B cell (primary cell): ENCODE measurements at places on chromosomes 13 and 19. TPM values are rescaled to one million over a fixed set of nuclear protein-coding genes. Genes with fewer than 3 reads are reported as not detected.
A peak's percentile ranks its signal among the peaks of the same experiment; 100 is the strongest.

ZNF555 gene
- total RNA-seq: 7.4 and 9.7 TPM in 2 replicates

DNA sequence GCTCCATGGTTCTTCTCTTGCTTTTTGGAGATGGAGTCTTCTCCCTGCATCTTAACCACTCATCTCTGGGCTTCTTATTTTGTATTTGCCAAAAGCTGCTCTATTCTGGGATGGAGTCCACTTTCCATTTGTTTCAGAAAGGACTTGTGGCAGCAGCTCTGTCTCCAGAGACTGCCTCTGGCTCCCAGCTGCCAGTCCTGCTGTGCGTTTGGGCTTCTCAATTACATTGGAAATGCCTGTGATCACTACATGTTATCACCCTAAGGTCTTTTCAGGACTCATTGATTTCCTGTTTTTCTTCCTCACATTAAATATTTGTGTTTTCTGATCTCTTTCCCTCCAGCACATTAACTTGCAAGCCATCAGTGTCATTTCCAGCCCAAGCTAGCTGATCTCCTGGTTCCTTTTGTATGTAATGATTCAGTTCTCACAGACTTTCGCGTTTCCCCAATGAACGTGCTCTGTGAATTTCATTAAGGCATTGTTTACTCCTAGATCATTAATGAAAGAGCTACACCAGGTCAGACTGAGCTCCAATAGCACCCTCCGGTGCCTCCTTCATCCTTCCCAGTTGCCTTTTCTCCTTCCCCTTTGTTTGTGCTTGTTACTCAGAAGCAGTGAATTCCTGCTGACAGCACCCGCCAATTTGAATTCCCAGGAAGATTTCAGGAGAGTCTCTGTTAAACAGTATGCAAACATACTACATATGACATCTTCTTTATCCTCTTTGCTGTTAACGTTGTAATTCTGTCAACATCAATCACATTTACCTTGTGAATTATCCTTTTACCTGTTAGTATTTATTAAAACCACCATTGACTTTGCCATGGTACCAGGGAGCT is 3.0 kb downstream of the CBY2 start:
- H3K4me1 ChIP-seq: no peaks in the 10 kb centered on the region
- no peak overlapping the region for H3K27ac ChIP-seq
- no peaks in the 10 kb centered on the region for H3K36me3 ChIP-seq
- no peak for DNase-seq

DNA sequence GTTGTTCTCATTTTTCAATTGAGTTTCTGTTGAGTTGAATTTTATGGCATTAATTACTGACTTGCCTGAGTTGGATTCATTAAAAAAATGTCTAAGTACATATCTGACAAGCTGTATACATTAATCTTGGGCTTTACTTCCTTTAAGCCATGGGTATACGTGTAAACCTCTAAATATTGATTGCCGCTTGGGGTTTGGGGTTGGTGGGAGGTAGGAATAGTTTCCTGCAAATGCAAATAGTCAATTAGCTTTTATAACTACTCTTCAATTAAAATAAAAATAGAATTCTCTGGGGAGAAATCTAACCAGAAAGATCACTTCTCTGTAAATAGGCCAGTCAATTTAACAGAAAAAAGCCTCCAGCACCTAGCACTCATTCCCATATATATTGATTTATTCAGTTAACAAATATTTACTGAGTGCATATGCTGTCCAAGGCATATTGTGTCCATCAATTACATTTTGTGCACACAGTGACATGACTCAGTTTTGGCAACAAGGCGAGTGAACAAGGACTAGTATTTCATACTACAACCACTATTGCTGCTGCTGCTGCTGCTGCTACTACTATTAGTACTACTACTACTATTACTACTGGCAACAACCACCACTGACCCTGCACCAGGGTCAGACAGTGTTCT is 306.8 kb downstream of the RFC3 start:
- H3K27me3 ChIP-seq: no peaks in the 10 kb centered on the region
- no peaks in the 10 kb centered on the region for H3K36me3 ChIP-seq
- no peaks in the 10 kb centered on the region for H3K4me1 ChIP-seq
- H3K4me3 ChIP-seq: no peak overlapping the region
- DNase-seq: no peak

- no peak overlapping the region for H3K27ac ChIP-seq
- no peaks in the 10 kb centered on the region for H3K36me3 ChIP-seq
- H3K27me3 ChIP-seq: peaks cover 2% of the 10 kb centered on the region
- DNase-seq: no peak
- no peaks in the 10 kb centered on the region for H3K4me1 ChIP-seq
Observed at GRCh38 chr13:34086281-34086680, 268.3 kb downstream of the RFC3 start.

- no peaks in the 10 kb centered on the region for H3K27me3 ChIP-seq
- H3K4me1 ChIP-seq: no peaks in the 10 kb centered on the region
- no peak overlapping the region for H3K27ac ChIP-seq
- no peak overlapping the region for H3K4me3 ChIP-seq
Observed at GRCh38 chr13:39095500-39095899, 57.2 kb downstream of the NHLRC3 start.

DNA sequence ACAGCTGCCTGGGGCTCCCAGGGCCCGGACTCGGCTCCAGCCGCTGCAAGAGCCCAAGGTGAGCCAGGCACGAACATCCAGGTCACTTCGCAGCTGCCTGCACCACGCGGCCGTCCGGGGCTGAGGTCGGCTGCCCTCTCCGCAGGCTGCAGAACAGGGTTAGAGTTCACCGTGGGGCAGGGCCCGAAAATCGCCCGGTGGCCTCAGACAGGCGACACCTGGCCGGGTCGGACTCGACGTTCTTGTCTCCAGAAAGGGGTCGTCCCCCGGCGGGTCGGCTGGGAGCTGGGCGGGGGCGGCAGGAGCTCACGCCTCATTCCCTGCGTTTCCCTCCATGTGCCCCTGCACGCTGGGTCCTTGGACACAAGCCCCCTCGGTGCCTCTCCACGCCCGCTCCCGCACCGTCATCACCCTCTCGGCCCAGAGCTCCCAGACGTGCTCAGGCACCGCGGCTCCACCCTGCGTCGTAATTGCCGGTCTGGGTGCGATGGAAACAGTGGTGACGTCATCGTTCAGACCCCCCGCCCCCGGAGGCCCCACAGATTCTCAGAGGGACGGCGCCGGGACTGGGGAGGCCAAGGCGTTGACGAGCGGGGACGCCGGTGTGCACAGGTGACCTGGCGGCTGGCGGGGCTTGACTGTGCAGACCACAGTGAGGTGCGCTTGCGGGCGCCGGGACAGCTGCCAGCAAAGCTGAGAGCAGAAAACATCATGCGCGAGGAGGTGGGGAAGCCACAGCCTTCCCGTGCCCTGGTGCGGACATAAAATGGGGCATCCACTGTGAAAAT is 4.0 kb upstream of the GRIN3B start:
- H3K36me3 ChIP-seq: peaks cover 10% of the 10 kb centered on the region
- H3K4me1 ChIP-seq: peaks cover 16% of the 10 kb centered on the region
- no peak overlapping the region for H3K4me3 ChIP-seq
- DNase-seq: peak; percentile 77
- peaks cover 50% of the 10 kb centered on the region for H3K27me3 ChIP-seq

GRCh38 chr13:48175185-48175584 is 57.8 kb upstream of the ITM2B start:
- H3K27me3 ChIP-seq: no peaks in the 10 kb centered on the region
- DNase-seq: no peak
- no peaks in the 10 kb centered on the region for H3K36me3 ChIP-seq
